Kidney capillary endothelial cell (primary cell): ENCODE measurements at places on chromosomes 12 and 14.

GRCh38 chr12:104490850-104491249, 34.1 kb downstream of the CHST11 start:
- DNase-seq, result no peak

- no peak for DNase-seq
Observed at GRCh38 chr14:20632448-20632830, 9.1 kb downstream of the OR6S1 start.

- DNase-seq, result peak; percentile 16
Observed at GRCh38 chr12:29616664-29617406, 119.3 kb upstream of the OVCH1 start.

DNA sequence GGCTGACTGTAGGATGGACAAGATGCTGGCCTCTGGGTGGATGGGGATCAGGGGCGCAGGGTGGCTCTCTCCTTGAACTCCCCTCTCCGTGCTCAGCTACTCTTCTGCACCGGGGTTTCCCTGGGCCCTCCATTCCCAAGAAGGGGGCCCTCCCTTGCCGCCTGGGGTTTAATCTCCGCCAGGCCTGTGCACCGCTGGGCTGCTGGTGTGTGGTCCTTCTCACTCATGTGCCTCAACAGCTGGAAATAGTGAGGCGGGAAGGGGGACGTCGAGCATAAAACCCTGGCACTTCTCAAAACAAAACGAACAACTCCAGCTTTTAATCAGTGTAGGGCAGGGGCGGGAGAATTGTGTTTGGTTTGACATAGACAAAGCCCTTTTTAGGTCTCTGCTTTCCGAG, 19.0 kb upstream of the SMOC1 start:
- DNase-seq, result no peak

DNA sequence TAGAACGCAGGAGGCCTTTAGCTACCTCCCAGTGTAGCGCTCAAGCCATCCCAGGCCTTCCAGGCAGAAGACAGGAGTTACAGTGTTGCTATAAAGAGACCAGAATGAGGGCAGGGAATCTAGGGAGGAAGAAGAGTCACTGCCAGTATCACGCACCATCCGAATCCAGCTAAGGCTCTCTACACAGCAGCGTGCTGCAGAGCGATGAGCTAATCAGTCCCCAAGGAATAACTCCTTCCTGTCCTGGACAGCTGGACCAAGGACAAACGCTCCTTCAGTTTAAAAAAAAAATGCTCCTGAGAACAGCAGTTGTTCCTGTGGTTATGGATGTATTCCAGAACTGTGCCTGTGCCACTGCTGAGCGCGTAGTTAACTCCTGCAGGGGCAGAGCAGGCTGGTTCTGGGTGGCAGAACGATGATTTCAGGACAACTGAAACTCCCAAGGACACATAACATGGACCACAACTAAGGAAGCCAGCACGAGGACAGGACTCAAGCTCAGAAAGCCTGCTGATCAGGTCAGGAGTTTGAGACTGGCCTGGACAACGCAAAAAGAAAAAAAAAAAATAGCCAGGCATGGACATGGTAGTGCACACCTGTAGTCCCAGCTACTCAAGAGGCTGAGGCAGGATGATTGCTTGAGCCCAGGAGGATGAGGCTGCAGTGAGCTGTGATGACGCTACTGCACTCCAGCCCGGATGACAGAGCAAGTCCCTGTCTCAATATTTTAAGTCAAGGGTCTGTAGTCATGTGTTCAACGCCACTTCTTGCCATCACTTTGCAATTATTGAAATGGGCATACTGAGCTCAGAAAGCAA, 2.6 kb downstream of the IFFO1 start:
- DNase-seq, result peak; percentile 97

GRCh38 chr12:120399531-120399930, 30.6 kb upstream of the MSI1 start:
- no peak for DNase-seq

DNA sequence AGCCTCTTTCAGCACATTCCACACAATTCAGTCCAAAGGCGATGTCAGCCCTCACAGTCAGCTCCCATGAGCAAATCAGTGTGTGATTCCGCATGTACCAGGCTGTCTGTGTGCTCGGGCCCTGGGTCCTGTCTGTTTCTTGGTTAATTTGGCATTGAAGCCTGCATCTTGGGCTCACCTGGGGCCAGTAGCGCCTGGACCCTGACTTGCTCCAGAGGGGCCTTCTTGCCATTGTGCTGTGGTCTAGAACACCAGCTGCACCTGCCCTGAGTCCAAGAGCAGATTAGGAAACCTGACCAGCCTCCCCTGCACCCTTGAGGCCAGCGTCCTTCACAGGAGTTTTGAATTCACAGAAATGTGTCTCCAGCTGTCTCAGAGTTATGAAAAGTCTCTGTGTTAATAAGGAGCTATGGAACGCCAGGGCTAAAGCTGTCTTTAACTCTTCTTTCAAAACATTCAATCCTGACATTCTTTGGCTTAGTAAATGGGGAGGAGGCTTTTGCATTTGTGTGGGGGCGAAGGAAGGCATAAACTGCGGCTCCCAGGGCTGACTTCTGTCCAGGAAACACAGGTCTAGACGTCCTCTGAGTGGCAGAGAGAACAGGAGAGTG, 102.2 kb downstream of the ARF6 start:
- no peak for DNase-seq

GRCh38 chr12:51025338-51025835, 797 bp downstream of the SLC11A2 start:
- peak; percentile 31 for DNase-seq

- DNase-seq, result no peak
Observed at GRCh38 chr12:89864411-89864810, 155.8 kb upstream of the ATP2B1 start.

- DNase-seq, result no peak
Observed at GRCh38 chr12:19154686-19155085, 25.2 kb downstream of the PLEKHA5 start.

GRCh38 chr12:42716491-42716891, 126.9 kb upstream of the PRICKLE1 start:
- no peak for DNase-seq

DNA sequence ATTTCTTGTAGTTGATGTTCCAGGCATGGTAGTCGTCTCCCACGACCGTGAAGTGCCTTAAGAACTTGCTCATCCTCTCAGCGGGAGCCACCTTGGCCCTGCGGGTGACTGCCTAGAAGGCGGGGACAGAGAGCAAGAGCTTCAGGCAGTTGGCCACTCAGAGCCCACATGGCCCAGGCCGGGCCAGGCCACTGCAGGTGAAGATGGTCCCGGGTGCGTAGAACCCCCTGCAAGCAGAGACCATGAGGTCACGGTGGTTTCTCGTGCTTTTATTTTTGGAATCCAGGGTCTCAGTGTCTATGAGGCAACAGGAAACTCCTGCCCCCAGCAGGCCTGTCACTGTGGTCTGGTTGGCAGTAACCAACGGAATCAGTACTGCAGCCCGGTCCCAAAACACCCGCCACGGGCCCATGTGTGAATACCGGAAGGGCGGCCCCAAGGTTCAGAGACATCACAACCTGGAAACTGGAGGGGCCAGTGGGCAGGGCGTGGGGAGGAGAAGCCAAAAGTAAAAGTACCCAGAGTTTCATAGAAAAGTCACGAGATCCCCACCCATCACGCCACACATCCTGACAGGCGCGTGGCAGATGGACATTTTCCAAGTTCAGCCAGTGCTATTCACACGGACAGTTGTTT, 27.5 kb downstream of the HVCN1 start:
- DNase-seq, result no peak

GRCh38 chr12:86249276-86249675, 6.9 kb downstream of the MGAT4C start:
- no peak for DNase-seq

DNA sequence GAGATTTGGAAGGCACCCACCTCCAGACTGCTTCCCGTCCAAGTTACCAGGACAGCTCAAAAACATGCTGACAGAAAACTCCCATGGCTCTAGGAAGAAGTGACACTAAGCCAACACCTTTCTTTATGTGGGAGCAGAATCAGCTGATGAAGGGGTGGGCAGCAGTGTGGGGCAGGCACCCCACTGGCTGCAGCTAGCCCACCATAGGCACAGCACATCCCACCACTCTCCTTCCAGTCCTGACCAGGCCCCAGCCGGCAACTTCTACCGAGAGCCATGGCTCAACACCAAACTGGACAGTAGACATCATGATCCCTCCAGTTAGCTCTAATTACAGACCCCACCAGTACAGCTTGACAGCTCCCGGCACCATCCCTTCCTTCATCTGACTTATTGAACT, 45.0 kb downstream of the SH2B3 start:
- DNase-seq, result no peak

DNA sequence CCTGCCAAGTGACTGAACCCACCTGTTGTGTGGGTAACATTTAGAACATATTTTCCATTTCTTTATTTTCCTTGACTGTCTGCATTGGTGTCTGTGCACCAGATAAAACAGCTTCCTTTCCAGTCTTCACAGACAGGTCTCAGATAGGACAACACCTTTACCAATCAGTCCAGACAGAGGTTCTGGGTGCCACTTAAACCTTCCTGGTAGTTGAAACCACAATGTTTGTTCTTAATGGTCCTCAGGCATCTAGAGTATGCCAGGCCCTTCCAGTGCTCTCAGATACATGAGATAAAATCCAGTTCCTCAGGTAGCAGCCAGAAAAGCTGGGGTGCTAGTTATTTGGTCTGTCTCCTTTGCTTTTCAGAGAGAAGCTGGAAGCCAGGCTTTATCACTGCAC, 7.0 kb upstream of the CLEC2D start:
- DNase-seq, result no peak

DNA sequence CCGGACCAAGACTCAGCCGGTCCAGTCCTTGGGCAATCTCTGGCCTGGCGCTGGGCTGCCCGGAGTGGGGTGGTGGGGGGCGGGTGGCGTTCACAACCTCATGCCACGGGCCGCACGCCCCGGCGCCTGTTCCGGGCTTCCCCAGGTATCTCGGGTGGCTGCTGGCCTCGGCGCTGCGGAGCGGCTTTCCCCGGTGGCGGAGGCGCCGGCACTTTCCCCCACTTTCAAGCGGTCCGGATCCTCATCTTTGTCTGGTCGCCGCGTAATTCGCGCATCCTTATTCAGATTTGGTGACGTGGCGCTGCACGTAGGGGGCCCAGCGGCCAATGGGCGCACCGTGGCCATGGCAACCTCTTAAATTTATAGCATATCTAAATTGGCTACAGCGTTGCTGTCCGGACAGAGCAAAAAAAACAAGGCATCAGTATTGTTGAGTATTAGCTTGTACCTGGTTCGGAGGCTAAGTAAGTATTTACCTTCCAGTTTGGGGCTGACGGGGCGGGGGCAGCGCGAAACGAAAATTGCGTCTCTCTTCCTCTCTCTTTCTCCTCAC, at the start of gene LHX5:
TSS of gene LHX5 (minus strand) at position 253 of the 553 bp plus-strand sequence. CDS start 373 bp downstream, outside the sequence.
- no peak for DNase-seq

DNA sequence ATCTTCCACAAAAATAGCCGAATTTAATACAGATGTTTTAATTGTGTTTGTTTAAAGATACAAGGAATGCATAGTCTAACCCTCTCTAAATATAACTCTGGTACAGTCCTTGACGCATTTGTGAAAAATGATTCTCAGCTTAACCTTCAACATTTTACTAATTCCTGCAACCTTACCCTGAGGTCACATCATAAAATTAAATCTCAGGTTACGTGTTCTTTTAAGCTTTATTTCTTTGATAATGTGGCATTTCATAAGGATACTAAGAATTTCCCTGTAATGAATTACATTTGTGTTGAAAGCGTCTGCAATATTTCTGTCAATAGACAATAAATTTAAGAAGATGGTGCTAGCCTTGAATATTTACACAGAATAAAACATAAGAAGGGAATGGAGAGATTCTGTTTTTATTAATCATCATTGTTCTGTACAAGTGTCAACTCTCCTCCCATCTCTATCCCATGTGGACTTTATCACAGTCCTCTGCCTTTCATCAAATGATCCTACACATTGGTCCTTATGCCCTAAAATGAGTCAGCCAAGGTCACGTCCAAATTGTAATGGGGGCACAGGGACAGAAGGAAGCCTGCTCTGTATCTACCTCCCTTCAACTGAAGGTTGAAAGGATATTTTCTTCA, 769.3 kb upstream of the FLRT2 start:
- no peak for DNase-seq

DNA sequence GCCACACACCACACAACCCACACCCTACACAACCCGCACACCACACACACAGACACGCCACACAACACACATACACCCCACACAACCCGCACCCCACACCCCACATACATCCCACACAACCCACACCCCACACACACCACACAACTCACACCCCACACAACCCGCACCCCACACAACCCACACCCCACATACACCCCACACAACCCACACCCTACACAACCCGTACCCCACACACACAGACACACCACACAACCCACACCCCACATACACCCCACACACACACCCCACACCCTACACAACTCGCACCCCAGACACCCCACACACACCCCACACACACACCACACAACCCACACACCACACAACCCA, 78.5 kb downstream of the NOC4L start:
- DNase-seq, result no peak

DNA sequence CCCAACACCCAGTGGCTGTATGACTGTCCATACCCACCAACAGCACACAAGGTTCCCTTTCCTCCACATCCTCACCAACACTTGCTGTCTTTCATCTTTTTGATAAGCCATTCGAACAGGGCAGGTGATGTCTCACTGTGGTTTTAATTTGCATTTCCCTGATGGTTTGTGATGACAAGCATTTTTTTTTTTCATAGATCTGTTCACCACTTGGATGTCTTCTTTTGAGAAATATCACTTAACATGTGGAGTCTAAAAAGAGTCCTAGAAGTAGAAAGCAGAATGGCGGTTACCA, 198.1 kb upstream of the DIO3 start:
- DNase-seq, result no peak

DNA sequence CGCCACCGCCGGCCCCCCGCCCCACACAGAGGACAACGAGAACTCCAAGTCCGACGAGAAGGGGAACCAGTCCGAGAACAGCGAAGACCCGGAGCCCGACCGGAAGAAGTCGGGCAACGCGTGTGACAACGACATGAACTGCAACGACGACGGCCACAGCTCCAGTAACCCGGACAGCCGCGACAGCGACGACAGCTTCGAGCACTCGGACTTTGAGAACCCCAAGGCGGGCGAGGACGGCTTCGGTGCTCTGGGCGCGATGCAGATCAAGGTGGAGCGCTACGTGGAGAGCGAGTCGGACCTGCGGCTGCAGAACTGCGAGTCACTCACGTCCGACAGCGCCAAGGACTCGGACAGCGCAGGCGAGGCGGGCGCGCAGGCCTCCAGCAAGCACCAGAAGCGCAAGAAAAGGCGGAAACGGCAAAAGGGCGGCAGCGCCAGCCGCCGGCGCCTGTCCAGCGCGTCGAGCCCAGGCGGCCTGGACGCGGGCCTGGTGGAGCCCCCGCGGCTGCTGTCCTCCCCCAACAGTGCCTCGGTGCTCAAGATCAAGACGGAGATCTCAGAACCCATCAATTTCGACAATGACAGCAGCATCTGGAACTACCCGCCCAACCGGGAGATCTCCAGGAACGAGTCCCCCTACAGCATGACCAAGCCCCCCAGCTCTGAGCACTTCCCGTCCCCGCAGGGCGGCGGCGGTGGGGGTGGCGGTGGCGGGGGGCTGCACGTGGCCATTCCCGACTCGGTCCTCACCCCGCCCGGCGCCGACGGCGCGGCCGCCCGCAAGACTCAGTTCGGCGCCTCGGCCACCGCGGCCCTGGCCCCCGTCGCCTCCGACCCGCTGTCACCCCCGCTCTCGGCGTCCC, 150.9 kb downstream of the EGLN3 start:
- peak; percentile 42 for DNase-seq

GRCh38 chr12:8596561-8596960, 16.1 kb downstream of the AICDA start:
- no peak for DNase-seq

GRCh38 chr12:26979733-26980132, 34.5 kb downstream of the TM7SF3 start:
- DNase-seq, result no peak

- no peak for DNase-seq
Observed at GRCh38 chr12:112564160-112564784, 145.5 kb downstream of the PTPN11 start.
